B cell (primary cell): ENCODE measurements at places on chromosomes 4 and X. TPM values are rescaled to one million over a fixed set of nuclear protein-coding genes. Genes with fewer than 3 reads are reported as not detected.

The PLP1 gene
- total RNA-seq, result not detected in 2 replicates

The HADH gene
- 26.1 and 26.4 TPM in 2 replicates for total RNA-seq

The EGFL6 gene
- total RNA-seq, result not detected in 2 replicates

The TCEAL2 gene
- total RNA-seq, result not detected in 2 replicates

- H3K4me3 ChIP-seq, result no peak overlapping the region
- H3K27ac ChIP-seq, result no peak overlapping the region
- H3K36me3 ChIP-seq, result no peaks in the 10 kb centered on the region
- DNase-seq, result no peak
These were observed 781.0 kb upstream of the HTR2C start for GRCh38 chrX:113802837-113803236.

- no peak overlapping the region for H3K27ac ChIP-seq
- H3K27me3 ChIP-seq, result no peaks in the 10 kb centered on the region
- H3K4me3 ChIP-seq, result no peak overlapping the region
- DNase-seq, result no peak
These were observed 60.0 kb upstream of the HELT start for GRCh38 chr4:184958127-184958922.

GRCh38 chrX:47581731-47582647, at the start of gene TIMP1:
Gene TIMP1, plus strand, starts transcription at chrX:47582436. Its CDS starts 980 bp downstream, at chrX:47583416.
- no peak within 1 kb of the TSS for H3K27ac ChIP-seq
- H3K36me3 ChIP-seq, result no peaks in the 10 kb centered on the region
- H3K4me3 ChIP-seq, result peak within 1 kb of the TSS; percentile 27
- H3K4me1 ChIP-seq, result peaks cover 5% of the 10 kb centered on the region
- no peaks in the 10 kb centered on the region for H3K27me3 ChIP-seq
- peak; percentile 51 for DNase-seq

- no peak overlapping the region for H3K4me3 ChIP-seq
- no peaks in the 10 kb centered on the region for H3K27me3 ChIP-seq
- H3K4me1 ChIP-seq, result no peaks in the 10 kb centered on the region
- DNase-seq, result no peak
- no peaks in the 10 kb centered on the region for H3K36me3 ChIP-seq
These were observed 545.2 kb downstream of the KCTD8 start for GRCh38 chr4:43903456-43903855.

DNA sequence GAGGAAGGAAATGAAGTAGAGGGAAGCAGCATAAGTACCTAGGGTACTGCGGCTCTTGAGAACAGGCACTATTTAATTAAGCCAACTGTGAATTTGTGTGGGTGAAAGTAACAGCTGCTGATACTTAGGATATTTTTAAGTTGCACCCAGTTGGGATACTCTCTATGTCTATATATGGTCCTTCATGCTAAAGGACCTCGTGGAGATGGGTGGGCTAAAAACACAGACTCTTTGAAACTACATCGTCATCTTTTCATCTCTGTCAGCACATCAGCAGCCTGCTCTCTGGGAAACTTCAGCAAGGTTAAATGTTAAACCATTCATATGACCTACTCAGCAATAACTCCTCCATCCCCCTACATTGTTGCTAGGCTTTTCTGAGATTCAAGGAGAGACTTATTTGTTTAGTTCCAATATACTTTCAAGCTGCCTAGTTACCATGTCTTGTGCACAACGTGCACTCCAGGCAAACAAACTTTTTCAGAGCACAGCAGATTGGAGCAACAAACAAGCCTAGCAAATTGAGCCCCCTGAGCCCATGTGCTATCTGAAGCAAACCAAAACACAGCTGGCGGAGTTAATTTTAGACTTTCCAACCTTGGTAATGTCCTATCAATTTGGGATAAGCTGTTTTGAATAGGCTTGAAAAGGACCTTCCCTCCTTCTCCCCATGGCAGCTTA, 6.2 kb upstream of the MOB1B start:
- H3K4me3 ChIP-seq, result no peak overlapping the region
- H3K27me3 ChIP-seq, result no peaks in the 10 kb centered on the region
- H3K27ac ChIP-seq, result no peak overlapping the region
- no peak for DNase-seq
- H3K4me1 ChIP-seq, result no peaks in the 10 kb centered on the region

GRCh38 chr4:4402966-4403365, 16.1 kb downstream of the NSG1 start:
- no peak overlapping the region for H3K27ac ChIP-seq
- peaks cover 10% of the 10 kb centered on the region for H3K27me3 ChIP-seq
- H3K4me3 ChIP-seq, result no peak overlapping the region
- no peaks in the 10 kb centered on the region for H3K36me3 ChIP-seq
